ENCODE measurements at places on chromosomes 7 and 10.

DNA sequence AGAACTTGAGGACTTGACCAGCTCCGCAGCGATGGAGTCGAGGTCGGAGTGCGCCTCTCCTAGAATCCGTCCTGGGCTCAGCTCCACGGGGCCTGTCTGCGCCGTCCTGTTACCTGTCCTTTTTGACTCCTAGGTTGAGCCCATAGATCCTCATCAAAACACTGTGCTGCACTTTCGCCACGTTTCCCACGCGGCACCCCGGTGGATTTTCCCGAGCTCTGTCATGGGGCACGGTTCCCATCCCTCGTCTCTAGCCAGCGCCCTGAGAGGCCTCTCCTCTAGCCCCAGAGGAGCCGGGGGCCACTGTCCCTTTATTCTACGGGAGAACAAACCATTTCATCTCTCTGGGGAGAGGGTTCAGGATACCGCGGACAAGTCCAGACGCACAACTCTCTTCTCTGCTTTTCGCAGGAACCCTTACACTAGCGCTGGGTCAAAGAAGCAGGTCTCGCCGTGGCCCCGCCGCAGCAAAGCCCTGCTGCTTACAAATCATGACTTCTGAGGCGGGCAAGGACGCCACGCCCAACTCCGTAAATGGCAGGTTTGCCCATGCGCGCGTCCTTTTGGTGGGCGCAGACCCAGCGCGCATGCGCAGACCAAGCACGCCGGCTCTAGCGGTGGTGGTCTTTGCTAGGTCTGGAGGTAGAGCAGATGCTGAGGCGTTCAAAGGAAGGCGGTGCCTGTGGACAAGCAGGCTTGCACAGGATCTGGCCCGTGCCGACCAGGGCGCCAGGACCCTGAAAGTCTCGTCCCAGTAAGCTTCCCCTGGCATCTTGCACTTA is 10.3 kb upstream of the ANKRD7 start:
- DNase-seq = peak; percentile 39

GRCh38 chr10:7895699-7896090 is 77.4 kb downstream of the TAF3 start:
- no peak for DNase-seq

GRCh38 chr7:64618785-64619456 is 47.0 kb upstream of the ZNF107 start:
- DNase-seq = no peak

DNA sequence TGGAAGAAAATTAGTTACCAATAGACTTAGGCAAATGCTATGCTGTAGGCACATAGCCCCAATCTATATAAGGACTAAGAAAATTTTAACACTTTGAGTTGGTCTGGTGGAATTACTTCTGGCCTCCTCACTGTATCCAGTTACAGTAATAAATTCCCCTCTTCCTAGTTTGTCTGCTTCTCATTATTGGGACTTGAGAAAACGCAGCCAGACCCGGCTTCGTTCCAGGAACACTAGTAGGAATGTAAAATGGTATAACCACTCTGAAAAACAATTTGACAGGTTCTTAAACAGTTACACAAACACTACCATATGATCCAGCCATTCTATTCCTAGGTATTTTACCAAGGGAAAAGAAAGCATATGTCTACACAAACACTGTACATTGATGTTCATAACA is 150.2 kb downstream of the VPS50 start:
- DNase-seq = no peak

DNA sequence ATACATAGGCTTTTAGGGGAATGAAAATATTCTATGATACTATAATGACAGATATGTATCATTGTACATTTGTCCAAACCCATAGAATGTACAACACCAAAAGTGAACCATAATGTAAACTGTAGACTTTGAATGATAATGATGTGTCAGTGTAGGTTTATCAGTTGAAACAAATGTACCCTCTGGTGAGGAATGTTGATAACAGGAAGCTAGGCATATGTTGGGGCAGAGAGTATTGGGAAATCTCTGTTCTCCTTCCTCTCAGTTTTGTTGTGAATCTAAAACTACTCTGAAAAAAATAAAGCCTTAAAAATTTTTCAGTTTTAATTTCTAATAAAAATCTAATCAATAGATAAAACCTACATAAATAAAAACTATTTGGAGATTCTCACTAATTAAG is 36.9 kb downstream of the C1GALT1 start:
- DNase-seq = no peak

DNA sequence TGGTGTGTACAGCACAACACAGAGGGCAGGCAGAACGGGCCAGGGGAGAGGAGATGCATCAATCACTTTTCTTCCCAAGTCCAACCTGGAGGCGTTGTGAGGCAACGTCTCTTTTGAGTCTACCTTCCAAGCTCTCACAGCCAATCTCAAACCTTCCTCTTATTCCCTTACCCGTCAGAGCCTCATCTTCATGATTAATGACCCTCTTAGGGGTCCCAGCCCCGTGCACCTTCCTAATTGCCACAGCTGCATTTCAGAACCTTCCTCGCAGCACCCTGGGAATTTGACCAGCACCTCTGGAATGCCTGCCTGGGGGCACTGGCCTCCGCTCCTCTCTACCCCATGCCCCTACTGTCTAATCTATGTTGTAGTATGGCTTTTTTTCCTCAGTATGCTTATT is 169.3 kb upstream of the PRR15 start:
- DNase-seq = no peak

- no peak for DNase-seq
Measured at GRCh38 chr7:94123136-94123535, 119.0 kb upstream of the BET1 start.

DNA sequence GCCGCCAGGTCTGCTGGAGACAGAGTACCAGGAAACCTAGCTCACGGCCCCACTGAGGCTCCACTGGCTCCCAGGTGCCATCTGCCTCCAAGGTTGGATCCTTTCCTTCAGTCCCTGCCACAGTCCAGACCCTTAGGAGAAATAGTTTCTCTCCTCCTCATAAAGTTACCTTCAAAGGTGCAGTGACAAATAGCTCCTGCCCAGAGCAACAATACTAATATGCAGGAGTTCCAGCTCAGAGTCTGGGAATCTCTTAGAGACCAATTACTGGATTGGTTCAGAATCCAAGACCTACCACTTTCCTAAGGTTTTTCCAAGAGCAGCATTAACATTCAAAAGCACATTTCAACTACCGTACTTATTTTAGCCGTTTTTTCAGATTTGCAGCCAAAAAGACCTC is 41.0 kb upstream of the ADAM12 start:
- DNase-seq = no peak

DNA sequence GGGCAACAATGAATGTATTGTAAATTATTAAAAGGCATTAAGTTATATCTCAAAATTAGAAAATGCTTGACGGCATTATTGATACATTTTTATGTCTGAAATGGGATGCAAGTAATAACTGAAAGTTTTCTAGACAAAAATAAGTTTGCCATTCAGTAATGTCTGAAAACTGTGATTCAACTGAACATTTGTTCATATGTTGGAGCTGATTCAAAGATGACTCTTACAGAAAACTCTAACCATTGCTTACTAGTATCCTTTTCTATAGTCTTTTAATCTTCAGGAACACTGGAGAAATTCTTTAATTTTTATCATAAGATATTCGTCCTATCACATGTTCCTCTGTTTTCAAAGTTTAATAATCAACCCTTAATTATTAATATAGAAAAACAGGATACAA is 71.1 kb upstream of the TFEC start:
- no peak for DNase-seq

DNA sequence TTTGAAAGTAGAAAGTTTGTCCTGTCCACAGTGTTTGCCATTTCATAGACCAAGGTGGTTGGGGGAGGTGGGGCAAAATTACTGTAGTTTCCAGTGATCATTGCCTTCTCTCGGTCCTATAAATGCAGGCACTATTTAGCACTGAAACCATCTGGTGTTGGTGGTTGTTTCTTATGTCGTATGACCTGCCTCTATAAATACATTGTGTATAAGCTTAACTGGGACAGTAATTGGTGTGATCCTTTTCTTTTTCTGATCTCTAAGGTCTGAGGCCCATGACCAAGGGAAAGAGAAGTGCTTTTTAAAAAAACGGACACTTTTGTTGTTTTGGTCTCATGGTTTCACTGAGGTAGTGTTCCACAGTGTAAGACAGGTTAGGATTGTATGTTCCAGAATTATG is 63.1 kb downstream of the AUTS2 start:
- no peak for DNase-seq

DNA sequence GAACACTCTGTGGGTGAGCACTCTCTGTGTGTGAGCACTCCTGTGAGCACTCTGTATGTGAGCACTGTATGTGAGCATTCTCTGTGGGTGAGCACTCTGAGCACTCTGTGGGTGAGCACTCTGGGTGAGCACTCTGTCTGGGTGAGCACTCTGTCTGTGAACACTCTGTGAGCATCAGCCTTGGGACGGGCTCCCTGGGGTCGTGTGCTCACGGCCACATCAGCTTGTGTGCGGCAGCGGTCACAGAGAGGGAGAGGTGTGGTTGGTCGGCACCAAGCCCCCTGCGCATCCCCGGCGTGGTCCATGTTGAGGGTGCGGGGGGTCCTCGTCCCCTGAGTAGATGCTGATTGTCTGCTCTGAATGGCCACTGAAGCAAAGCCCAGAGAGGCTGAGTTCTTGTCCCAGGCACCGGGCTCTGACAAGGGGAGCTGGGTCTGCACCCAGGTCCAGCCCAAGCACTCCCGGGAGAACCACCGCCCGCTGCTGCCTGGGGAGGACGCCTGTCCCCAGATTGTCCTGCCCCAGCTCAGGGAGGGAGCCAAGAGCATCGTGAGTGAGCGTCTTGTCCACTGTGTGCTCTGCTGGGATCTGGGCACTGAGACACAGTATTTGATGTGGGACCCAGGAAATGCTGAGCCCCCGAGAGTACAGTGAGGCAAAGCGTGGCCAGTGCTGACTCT is 143.7 kb downstream of the DNAJB6 start:
- no peak for DNase-seq

DNA sequence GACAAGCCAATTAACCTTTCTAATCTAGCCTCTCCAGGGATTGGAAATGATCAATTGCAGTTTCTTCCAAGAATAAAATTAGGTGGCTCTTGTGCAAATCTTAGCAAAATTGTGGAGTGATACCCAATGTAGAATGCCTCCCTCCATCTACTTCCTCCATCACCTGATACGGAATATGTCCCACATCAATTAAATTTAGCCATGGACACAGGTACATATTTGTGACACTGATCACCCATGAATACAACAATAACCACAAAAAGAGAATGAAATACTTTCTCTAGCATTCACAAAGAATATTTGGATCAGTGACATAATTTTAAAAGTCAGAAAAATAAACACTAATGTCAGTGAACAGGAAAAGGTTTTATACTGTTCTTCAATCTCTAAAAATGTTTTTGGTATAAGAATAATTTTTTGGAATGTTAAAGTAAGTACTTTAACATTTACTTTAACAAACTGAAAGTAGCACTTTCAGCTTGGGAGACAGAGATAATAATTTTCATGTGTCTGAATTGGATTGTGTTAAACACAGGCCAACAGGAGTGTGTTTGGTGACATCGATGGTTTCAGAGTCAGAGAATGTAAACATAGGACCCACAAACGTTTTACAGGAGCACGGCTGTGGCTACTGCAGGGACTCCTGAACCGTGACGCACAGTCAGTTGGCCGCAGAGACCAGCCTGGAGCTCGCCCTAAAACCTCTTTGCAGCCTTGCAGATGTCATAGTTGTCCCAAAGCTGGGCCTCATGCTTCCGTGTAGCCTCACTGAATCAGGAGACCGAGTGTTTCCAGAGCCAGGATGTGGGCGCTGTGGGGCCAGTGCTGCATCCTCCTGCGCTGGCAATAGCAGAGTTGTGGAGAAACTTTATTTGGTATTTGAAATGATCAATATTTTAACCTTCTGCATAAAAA is 7.2 kb downstream of the RBM20 start:
- DNase-seq = no peak

DNA sequence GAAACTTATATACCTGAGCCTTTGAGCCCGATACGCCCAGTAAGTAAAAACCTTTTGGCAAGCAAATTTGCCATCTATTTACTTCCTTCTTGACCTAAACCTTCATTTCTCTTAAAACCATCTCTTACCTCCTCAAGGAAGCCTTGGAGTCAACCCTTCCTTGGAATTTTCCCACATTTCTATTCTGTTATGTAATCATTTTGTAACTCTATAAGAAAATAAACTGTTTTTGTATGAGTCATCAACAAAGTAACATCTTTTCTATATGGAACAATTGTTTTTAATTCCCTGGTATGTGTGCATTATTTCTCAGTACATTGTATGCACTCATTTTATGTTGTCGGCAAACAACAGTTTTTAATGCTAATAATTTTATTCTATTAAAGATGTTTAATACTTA is 162.0 kb downstream of the TEX36 start:
- DNase-seq = no peak

DNA sequence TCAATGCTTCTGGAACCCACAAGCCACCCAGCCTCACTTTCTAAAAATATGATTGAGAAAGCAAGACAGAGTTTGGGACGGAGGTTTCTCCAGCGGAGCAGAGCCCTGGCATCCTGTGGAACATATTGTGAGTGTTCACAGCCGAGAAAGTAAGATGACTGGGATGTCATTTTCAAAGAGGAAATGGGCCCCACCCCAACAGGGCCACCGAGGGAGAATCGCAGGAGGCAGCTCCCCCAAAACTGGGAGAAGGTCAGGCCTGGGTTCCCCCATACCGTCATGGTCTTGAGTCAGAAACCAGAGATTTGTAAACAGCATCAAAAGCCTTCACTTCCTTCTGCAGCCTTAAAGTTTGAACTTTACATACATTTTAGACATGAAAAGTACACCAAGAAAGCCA is 560.0 kb downstream of the PTPRN2 start:
- no peak for DNase-seq

DNA sequence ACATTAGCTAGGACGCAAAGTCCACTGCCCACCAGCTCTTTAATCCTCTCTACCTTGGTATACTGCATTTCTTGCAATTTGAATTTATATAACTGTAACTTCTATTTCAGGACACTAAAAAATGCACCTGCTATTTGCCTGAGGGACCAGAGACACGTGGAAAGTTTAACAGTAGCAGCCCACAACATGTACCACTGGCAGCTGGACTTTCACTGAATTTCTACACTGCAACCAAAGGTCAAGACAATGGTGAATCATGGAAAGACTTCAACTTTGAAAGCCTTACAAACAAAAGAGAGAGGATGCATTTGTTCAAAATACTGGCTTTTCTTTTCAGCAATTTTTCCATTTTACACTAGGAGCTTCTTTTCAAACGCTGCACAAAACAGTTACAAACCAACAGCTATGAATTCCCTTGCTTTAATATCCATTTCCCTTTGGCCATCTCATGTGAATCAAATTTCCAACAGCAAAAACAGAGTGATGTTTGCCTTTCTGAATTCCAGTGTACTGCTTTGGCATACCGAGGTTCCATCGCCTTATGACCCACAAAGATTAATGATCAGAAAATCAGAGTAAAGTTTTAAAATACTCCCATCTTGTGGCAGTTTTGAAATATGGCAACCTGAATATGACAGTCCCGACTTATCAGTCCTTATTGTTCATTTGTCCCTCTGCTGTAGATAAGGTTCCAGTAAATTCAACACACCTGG is 29.9 kb upstream of the HNRNPH3 start:
- no peak for DNase-seq

GRCh38 chr10:70198696-70199466 is 28.6 kb upstream of the SAR1A start:
- no peak for DNase-seq

- DNase-seq = no peak
Measured at GRCh38 chr7:15504351-15504750, 57.5 kb downstream of the AGMO start.

- no peak for DNase-seq
Measured at GRCh38 chr7:106038289-106038688, 73.8 kb downstream of the SYPL1 start.

- DNase-seq = no peak
Measured at GRCh38 chr7:117114272-117114671, 161.0 kb downstream of the ST7 start.

GRCh38 chr10:121088524-121088923 is 237.4 kb downstream of the WDR11 start:
- DNase-seq = no peak

- DNase-seq = no peak
Measured at GRCh38 chr10:14658331-14659127, 116.2 kb downstream of the FAM107B start.

All from stimulated activated CD4-positive, alpha-beta T cell treated with anti-CD3 and anti-CD28 coated beads, TNF-alpha, amount 100 ng/mL, for 4 hours (primary cell).